ENCODE measurements at places on chromosomes 7 and 10.

GRCh38 chr10:124032971-124033886, 60.2 kb downstream of the CHST15 start:
- peaks cover 34% of the 10 kb centered on the region for H3K36me3 ChIP-seq
- no peak for DNase-seq
- peaks cover 13% of the 10 kb centered on the region for H3K4me1 ChIP-seq

DNA sequence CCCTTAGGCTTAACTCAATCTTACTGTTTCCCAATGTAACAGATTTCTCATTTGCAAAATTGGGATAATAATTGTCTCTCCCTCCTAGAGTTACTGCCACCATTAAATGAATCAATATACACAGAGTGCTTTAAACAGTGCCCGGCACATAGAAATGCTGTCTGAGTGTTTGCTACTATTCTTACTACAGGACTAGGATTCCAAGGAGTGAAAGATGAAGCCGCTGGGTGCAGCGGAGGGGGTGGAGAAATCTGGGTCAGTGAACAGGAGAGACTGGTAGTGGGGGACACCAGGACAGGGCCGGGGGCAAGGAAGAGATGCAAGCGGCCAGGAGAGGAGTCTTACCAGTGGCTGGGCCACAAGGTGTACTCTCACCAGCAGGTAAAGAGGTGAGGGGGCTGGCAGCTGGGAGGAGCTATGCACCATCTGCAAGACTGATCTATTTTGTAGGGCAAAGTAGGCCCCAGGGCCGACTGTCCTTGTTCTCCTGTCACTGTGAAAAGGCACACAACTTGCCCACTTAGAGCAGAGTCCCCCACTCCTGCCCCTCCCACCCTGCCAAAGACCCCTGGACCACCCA, 18.5 kb upstream of the PRRT4 start:
- peaks cover 26% of the 10 kb centered on the region for H3K4me1 ChIP-seq
- H3K27ac ChIP-seq: no peak overlapping the region
- DNase-seq: no peak
- H3K4me3 ChIP-seq: no peak overlapping the region
- H3K36me3 ChIP-seq: no peaks in the 10 kb centered on the region

DNA sequence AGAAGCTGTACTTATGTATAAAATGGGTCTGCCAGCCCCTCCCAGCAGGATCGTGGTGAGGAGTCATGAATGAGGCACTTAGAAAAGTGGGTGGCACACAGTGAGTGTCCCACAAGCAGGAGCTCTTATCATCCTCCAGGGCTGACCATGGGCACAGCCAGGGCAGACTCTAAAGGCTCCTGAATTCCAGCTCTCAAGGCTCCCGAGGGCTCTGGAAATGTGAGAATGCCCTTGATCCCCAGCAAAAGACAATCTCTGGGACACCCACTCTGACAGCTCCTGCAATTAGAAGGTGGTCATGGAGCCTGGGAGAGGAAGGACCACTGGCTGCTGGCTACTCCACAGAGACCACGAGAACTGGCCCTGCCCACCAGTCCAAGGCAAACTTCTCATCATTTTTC, 1.6 kb downstream of the VSTM4 start:
- H3K4me1 ChIP-seq: no peaks in the 10 kb centered on the region
- H3K4me3 ChIP-seq: no peak overlapping the region
- H3K36me3 ChIP-seq: no peaks in the 10 kb centered on the region
- H3K27ac ChIP-seq: no peak overlapping the region

DNA sequence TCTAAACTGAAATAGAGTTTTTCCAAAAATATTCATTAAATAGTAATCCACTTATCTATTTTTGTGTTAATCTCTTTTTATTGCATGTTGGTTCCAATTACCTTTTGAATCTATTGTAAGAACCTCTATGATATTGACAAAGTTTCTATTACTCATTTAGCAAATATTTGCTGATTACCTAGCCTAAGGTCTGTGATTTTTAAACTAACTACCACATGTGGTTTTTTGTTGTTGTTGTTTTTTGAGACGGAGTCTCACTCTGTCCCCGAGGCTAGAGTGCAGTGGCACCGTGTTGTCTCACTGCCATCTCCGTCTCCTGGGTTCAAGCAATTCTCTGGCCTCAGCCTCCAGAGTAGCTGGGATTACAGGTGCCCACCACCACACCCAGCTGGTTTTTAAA, 2.0 kb upstream of the ASB13 start:
- peaks cover 16% of the 10 kb centered on the region for H3K4me1 ChIP-seq
- no peak overlapping the region for H3K4me3 ChIP-seq
- DNase-seq: no peak
- H3K36me3 ChIP-seq: no peaks in the 10 kb centered on the region
- no peak overlapping the region for H3K27ac ChIP-seq
- H3K27me3 ChIP-seq: no peaks in the 10 kb centered on the region

GRCh38 chr10:103193820-103194529, 903 bp upstream of the NT5C2 start:
- DNase-seq: no peak
- no peaks in the 10 kb centered on the region for H3K36me3 ChIP-seq
- peaks cover 69% of the 10 kb centered on the region for H3K4me1 ChIP-seq
- H3K4me3 ChIP-seq: no peak overlapping the region
- H3K27ac ChIP-seq: peak overlapping the region; percentile 100

- no peaks in the 10 kb centered on the region for H3K4me1 ChIP-seq
- H3K36me3 ChIP-seq: no peaks in the 10 kb centered on the region
- no peak for DNase-seq
- H3K4me3 ChIP-seq: no peak overlapping the region
- no peak overlapping the region for H3K27ac ChIP-seq
Measured at GRCh38 chr10:49500412-49500811, 38.5 kb downstream of the ERCC6 start.

DNA sequence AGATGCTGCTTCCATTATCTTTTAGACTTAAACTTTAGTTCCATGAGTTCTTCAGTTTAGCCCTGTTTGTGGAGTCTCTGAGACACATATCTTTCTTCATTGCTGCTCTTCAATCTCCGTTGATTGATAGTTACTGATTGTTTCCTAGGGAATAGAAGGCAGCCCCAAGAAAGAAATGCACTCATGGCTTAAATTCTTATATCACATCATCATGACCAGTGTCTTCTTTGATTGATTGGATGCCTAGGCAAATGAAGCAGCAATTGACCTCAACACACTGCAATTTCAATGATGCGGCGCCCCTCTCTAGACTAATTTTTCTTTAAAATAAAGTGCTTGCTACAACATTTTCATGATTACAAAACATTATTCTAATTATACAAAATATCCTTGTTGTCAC, 576.5 kb upstream of the VSTM2A start:
- H3K27me3 ChIP-seq: no peaks in the 10 kb centered on the region
- DNase-seq: no peak
- H3K4me3 ChIP-seq: no peak overlapping the region
- H3K36me3 ChIP-seq: no peaks in the 10 kb centered on the region
- no peaks in the 10 kb centered on the region for H3K4me1 ChIP-seq

DNA sequence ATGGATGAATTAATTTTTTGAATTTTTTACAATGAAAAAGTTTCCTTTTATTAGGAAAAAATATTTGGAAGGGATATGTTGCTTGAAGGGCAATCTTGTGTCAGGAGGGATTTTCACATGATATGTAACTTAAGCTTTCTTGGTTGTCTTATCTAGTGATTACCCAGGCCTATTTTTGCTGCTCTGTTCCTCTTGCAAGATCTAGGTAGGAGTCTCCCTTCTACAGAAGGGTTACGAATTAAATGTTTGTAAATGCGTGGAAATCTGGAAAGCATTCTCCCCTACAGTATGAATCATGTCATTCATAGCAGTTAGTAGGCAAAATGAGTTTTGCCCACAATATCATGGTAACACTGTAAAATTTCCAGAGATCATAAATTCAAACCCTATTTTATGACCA, 57.7 kb upstream of the CDK14 start:
- H3K27ac ChIP-seq: no peak overlapping the region
- no peaks in the 10 kb centered on the region for H3K27me3 ChIP-seq
- no peak for DNase-seq
- no peak overlapping the region for H3K4me3 ChIP-seq
- H3K4me1 ChIP-seq: no peaks in the 10 kb centered on the region

DNA sequence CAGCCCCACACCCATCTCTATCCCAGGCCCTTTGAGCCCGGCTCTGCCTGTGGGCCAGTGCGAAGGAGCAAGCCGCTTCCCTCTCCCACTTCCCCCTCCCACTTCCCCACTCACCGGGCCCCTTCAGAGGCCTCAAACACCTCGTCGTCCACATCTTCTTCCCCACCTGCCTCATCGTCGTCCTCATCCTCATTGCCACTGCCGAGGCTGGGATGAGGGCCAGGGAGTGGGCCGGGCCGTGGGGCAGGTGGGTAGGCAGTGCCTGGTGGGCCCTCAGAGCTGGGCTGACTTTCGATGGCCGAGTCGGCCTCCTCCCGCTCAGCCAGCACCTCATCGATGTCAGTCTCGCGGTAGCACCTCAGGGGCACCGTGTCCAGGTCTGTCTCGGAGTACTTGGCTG, 3.8 kb downstream of the PSD start:
- H3K4me1 ChIP-seq: peaks cover 13% of the 10 kb centered on the region
- DNase-seq: no peak
- H3K4me3 ChIP-seq: no peak overlapping the region
- H3K36me3 ChIP-seq: no peaks in the 10 kb centered on the region

DNA sequence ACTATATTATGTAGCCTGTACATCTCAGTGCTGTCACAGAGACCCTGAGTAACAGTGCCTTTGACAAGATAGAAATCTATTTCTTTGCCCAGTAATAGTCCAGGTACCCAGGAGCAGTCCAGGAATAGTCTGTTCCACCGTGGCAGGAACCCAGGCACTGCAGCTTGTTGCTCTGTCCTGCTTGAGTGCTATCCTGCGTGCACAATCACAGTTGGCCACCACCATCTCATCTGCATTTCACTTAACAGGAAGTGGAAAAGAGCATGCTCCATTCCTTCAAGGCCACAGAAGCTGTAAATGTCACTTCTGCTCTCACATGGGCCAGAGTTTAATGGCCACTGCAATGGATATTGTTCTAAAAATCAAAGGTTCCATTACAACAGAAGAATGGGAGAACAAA, 61.5 kb upstream of the PRR15 start:
- DNase-seq: no peak
- no peaks in the 10 kb centered on the region for H3K27me3 ChIP-seq
- peaks cover 8% of the 10 kb centered on the region for H3K36me3 ChIP-seq

- H3K27ac ChIP-seq: no peak overlapping the region
- H3K4me1 ChIP-seq: no peaks in the 10 kb centered on the region
- no peak for DNase-seq
- no peak overlapping the region for H3K4me3 ChIP-seq
- H3K36me3 ChIP-seq: no peaks in the 10 kb centered on the region
Measured at GRCh38 chr10:13776861-13777311, 190.1 kb downstream of the PRPF18 start.

Measured in esophagus squamous epithelium (tissue), 5 donors.